ENCODE measurements at places on chromosomes 13 and 19. TPM values are rescaled to one million over a fixed set of nuclear protein-coding genes. Genes with fewer than 3 reads are reported as not detected.
A peak's percentile ranks its signal among the peaks of the same experiment; 100 is the strongest.

- no peak for DNase-seq
Observed at GRCh38 chr19:35278578-35279284, 3.6 kb upstream of the HAMP start.

DNA sequence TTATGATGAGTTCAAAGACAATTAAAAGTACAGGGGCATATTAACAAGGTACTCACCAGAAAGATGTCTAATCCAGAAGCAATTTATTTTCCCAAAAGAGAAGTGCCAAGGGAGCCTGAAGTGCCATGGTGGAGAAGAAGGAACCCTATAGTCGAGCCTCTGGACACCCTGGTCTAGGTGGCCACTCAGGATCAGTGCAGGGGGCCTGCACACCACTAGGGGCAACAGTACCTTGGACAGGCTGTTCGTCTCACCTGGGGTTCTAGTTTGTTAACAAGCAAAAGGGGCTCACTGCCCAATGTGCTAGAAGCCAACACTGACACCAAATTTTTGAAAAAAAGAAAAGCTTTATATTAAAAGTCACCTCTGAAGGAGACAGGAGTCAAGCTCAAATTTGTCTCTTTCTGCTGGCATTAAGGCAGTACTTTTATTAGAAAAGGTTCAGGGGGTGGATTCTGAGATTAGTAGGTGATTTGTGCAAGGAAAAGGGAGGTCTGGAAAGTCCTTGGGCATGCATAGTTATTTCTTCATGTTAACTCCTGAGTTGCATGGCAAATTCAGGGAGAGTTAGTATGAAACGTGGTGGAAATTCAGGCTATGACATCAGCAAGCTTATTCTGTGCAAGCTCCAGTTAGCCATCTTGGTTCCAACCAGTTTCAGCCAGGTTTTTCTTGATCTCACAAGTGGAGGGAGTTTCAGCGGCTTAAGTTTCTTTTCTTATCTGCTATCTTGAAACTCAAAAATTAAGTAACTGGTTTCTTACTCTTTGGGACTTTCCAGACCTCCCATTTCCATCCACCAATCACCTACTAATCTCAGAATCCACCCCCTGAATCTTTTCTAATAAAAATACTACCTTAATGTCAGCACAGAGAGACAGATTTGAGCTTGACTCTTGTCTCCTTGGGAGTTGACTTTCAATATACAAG, 884 bp upstream of the CBY2 start:
- no peak for DNase-seq

DNA sequence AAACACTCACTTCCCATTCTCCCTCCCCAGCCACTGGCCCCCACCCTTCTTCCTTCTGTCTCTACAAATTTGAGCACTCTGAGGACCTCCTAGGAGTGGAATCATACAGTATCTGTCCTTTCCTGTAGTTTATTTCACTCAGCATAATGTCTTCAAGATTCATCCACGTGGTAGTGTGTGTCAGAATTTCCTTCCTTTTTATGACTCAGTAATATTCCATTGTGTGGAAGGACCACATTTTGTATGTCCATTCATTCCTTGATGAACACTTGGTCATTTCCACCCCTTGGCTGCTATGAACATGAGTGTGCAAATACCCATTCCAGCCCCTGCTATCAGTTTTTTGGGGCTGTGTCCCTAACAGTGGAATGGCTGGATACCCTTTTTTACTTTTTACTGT, 9.8 kb downstream of the KLF2 start:
- no peak for DNase-seq

DNA sequence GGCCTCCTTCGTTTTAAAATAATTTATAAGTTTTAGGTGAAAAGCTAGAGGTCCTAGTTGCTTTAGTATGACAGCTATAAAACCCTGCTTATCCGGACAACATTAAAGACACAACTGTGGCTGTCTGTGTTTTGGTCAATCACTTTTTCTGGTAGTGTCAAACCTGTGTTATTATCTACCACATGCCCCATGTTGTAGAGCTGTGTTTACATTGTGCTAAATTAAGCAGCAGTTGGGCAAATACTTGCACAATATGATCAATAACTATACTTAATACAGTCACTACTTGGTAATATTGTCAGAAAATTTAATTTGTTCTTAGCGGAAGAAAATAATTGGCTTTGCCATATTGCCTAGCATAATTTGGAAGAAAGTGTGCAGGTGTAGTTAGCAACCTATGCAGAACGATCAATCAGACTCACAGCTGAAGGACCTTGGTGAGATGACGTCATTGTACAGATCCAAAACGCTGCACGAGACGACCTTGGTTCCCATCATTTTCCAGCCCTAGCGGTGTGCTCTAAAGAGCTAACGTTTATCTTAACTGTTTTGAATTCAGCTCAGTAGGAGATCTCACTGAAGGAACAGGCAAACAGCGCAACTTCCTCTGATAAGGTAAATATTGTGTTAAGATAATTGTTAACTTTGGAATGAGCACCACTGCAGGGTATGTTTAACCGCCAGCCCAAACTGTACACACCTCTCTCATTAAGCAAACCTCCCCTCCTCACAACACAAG, 476.6 kb downstream of the IRS2 start:
- DNase-seq, result no peak

Gene OR10H1
- polyA plus RNA-seq, result not detected

Gene ITGBL1
- polyA plus RNA-seq, result not detected

Gene LYPD3
- not detected for polyA plus RNA-seq

DNA sequence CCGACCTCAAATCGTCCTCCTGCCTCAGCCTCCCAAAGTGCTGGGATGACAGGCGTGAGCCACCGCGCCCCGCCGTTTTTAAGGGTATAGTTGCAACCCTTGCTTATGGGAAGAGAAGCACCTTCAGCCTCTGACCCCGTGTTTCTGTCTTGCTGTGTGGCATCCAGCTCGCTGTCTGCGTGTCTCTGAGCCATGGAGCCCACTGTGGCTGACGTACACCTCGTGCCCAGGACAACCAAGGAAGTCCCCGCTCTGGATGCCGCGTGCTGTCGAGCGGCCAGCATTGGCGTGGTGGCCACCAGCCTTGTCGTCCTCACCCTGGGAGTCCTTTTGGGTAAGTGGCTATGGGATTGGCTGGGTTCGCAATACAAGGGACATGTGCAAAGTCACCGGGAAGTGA, 29.5 kb downstream of the TMPRSS9 start:
- DNase-seq, result no peak

Gene ZNF567
- polyA plus RNA-seq, result 13.6 TPM

GRCh38 chr19:14406645-14407401, 12.3 kb downstream of the DDX39A start:
- DNase-seq, result no peak

DNA sequence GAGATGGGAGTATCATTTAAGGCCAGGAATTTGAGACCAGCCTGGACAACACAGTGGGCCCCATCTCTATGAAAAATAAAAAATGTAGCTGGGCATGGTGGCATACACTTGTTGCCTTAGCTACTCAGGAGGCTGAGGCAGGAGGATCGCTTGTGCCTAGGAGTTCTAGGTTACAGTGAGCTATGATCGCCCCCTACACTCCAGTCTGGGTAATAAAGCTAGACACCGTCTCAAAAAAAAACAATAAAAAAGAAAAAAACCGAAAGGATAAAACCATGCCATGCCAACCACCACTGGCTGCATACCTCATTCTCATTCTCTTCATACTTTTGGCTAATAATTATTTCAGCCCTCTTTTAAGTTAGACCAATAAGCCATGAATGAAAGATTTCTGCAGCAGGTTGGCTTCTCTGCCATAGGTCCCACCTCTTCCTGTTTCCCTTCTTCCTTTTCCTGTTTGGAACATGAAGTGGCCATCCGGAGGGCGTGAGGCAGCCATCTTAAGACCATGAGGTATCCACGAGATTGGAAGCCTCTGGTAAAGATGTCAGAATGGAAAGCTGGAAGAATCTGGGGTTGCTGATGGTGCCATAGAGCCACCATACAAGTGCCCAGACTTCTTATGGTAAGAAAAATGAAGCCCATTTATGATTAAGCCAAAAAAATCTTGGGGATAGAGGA, 171.3 kb downstream of the CACNA1A start:
- no peak for DNase-seq

DNA sequence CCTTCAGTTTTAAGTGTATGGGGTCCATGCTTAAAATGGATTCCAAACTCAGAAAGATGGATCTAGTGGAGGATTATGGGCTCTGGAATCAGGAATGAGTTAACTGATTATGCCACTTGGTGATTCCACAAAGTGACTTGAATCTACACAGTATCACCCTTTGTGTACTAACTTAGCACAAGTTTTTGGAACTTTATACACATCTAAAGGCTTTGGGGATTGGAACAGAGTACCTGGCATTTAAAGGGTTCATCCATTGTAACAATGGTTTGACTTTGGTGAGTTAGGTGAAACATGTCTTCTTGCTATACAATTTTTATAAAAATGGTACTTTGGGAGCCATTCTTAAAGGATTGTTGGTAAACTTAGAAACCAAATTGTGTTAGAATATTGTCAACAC, 1.1 kb downstream of the RPL21 start:
- DNase-seq, result no peak

Gene SIGLEC5
- not detected for polyA plus RNA-seq

DNA sequence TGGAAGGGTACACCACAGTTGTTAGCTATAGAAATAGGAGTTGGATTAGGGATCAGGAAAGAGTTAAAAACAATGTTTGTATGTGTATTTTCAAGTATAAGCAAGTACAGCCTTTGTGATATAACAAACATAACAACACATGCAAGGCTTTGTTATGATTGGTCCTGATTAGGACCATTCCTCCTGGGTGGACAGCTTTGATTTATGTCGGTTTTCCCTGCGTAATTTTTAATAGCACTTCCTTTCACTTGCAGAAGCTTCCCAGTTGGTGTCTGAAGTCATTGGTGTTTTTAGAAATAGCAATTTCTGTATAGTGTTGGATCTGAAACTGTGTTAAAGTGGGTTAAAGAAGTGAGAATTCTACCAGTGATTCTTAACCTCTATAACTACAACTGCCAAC, 10.0 kb downstream of the FNDC3A start:
- no peak for DNase-seq

Gene ZNF98
- polyA plus RNA-seq, result not detected

DNA sequence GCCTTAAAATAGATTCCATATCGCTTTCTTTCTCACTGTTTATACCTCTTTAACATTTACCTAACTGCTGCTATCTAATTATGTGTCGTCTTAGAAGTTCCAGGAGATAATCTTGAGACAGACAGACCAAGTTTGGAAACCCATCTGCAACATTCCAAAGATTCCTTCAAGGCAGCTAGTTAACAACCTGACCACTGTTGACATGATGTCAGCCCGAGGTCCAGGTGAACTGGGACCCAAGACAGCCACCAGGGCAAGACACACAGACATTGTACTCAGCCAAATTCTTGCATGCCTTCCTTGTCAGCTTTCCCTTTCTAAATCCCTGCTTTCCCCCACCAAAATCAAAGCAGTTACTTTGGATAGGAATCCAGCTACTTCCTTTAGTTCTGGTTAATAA, 1476.5 kb upstream of the PRR20A start:
- no peak for DNase-seq

DNA sequence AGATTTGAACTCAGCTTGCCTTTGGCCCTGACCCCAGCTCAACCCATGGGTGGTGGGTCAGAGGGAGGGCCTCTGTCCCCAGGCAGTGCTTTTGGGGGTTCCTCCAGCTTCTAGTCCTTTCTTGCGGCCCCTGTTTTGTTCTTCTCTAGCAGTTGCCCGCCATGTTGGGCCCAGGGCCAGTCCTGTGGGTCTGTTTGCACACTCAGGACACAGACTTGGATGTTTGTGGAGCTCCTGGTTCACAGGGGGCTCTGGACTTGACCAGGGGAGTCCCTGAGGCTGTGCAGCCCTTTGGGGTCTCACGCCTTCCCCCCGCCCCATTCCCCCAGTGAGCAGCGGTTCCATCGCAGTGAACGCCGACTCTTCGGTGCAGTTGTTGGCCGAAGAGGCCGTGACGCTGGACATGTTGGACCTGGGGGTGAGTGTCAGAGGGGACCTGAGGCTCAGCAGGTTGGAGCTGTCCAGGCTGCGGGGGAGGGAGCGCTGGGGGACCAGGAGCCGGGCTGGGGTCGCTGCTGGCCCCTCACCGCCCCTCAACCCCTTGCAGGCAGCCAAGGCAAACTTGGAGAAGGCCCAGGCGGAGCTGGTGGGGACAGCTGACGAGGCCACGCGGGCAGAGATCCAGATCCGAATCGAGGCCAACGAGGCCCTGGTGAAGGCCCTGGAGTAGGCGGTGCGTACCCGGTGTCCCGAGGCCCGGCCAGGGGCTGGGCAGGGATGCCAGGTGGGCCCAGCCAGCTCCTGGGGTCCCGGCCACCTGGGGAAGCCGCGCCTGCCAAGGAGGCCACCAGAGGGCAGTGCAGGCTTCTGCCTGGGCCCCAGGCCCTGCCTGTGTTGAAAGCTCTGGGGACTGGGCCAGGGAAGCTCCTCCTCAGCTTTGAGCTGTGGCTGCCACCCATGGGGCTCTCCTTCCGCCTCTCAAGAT, 2.5 kb downstream of the ATP5F1D start:
- DNase-seq, result peak; percentile 87

- DNase-seq, result no peak
Observed at GRCh38 chr13:26680572-26680971, 80.0 kb downstream of the GPR12 start.

- DNase-seq, result peak; percentile 69
Observed at GRCh38 chr19:45474606-45475521, 7.1 kb downstream of the FOSB start.

- DNase-seq, result no peak
Observed at GRCh38 chr13:107743526-107743925, 471.8 kb downstream of the LIG4 start.
